ENCODE measurements at places on chromosomes 4 and X.

DNA sequence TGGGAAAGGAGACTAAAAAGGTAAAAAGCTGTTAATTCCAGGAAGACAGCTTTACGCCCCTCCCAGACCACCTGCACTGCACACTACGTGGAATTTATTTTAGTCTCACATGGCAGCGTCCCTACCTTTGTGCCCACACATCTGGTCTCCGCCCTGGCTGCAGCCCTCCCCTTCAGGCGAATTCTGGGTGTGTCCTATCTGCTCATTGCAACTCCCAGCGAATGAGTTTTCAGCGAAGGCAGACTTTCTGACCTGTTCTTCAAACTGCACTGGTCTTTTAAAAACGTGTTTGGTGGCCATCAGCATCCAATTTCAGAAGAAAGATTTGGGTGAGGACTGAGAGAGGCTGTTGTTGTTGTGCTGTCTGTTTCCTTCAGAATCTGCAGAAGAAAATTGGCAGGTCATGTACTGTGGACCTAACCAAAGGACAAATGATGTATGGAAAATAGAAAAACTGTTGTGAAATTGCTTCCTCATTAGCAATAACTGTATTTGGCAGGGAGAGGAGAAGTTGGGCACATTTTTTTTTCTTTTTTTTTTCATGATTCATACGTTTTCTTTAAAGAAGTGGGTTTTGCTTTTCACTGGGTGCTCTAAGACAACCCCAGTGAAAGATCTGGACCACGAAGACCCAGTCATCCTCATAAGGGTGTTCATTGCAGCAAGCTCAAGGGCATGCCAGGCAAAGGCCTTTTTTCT, 4.2 kb downstream of the TLR8 start:
- no peak for DNase-seq

DNA sequence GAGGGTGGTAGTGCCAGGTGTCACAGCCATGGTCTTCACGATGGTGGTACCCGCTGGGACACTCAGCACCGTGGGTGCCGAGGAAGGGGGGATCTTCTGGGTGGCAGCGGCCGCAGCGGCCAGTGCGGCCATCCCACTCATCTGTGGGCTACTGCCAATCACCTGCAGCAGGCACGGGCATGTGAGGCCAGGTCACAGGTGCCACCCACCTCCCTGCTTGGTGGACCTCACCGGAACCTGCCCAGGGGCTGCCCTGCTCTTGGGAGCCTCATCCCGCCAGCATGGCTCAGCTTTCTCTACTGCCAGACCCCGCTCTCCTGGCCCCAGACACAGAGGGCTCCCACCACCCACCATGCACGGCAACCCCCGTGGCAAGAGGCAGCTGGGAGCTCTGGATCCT, 13.0 kb downstream of the HCFC1 start:
- DNase-seq = no peak

DNA sequence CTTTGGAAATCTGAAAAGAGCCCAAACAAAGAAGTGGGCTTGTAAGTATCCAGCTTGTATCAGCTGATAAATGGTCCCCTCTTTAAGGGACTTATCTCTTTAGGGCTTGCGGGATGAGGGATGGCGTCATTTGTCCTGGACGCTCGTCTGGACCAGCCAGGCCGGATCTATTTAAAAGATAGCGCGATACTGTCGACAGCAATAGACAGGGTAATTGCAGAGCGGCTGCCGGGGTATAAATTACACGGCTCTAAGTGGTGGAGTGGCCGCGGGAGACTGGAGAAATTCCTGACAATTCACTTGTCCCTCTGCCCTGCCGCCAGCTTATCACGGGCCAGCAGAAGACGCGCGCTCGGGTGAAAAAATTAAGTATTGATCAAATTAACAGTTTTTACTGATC, 90.7 kb downstream of the FAM53A start:
- DNase-seq = no peak

- no peak for DNase-seq
Measured at GRCh38 chr4:110589297-110589696, 33.6 kb downstream of the PITX2 start.

DNA sequence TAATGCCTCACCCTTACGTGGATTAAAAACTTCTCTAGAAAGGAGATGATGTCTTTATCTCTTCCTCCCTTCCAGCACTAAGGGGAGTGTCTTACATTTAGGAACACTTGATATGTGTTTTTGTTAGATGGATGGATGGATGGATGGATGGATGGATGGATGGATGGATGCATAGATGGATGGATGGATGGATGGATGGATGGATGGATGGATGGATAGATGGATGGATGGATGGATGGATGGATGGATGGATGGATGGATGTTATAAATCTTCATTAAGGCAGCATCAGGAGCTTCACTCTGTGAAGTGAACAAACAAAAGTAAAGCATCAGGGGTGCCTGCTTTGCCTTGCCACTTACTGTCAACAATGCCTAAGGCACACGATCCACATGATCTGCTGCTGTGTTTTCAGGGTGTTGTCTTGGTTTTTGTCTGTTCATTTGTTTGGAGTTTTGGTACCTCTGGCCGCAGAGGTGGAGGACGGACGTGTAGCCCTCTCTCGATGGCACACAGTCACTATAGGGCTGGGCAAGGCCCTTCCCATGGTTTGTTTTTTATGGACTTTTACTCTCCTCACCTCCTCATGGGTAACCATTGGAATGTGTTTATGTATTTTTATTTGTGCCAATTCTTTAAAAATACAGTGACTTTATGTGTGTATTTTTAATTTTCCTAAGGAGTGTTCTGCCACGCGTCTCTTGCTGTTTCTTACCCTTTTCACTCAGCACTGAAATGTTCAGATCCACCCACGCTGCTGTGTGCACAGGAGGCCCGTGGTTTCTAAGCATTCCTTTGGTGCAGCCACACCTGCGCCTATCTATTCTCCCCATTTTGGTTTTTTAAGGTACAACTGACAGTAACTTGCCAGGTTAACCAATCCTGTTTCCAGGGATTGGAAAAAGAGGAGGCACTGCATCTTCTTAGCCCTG, 91.8 kb upstream of the ENPP6 start:
- DNase-seq = no peak

GRCh38 chr4:185394568-185395237, 1.0 kb downstream of the LRP2BP start:
- DNase-seq = no peak

DNA sequence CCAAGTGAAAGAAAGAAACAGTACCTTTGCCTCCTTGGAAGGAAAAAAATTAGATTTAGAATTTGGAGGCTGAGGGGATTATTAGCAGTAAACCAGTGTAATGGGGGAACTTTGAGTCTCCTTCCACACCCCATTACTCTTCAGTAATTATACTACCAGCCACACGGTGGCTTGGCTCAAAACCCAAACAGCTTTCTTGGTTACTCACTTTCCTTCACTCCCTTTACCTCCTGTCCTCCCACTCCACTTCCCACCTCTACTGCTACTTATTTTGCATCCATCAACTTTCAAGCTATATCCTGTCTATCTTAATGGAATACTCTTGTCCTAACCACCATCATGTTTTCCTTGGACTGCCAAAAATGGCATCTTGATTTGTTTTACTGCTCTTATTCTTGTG, 310.6 kb upstream of the AADAT start:
- DNase-seq = no peak

- DNase-seq = no peak
Measured at GRCh38 chrX:45992402-45993123, 552.7 kb downstream of the ZNF674 start.

DNA sequence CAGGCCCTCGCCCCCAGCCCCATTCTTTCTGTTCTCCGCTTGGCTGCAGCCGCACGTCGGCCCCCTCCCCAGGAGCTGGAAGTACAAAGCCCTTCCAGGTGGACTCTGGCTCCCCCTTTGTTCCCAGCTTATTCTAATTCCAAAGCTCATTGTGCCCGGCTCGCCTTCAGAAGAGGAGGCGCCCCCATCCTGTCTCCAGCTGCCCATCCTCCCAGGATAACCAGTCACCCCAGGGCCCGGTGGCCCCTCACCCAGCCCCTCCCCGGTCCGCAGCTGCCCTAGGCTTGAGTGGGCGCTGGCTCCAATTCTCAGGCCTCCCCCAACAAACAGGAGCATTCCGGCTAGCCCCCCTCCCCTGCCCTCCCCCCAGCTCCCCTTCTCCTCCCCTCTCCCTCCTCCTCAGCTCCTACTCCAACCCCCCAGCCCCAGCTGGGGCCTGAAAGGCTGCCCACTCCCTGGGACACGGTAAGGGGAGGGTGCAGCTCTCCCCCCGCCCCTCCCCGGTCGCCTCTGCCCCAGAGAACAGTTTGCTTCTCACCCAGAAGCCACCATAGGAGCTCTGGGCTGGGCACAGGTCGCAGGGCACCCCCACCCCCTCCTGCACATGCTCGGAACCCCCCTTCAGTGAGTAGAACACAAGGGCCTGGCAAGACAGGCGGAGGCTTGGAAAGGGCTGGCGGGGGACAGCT, 3.1 kb upstream of the SLC6A8 start:
- DNase-seq = no peak

DNA sequence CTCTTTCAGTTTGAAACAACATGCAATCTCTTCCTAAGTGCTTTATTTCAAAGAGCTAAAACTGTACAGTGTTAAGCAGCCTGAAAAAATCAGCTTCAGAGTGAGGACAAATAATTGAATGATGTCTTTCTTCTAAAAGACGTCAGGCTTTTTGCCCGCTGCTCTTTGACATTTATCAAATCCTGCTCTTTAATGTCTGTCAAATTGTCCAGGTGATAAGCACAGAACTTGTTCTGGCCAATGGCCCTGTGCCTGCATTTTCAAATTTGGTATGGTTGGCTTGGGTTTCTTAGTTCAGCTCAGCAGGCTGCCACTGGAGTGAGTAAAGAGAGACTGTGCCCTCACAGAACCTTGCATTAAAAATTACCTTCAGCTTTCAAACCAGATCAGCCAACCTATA, 712.9 kb upstream of the LCORL start:
- no peak for DNase-seq

DNA sequence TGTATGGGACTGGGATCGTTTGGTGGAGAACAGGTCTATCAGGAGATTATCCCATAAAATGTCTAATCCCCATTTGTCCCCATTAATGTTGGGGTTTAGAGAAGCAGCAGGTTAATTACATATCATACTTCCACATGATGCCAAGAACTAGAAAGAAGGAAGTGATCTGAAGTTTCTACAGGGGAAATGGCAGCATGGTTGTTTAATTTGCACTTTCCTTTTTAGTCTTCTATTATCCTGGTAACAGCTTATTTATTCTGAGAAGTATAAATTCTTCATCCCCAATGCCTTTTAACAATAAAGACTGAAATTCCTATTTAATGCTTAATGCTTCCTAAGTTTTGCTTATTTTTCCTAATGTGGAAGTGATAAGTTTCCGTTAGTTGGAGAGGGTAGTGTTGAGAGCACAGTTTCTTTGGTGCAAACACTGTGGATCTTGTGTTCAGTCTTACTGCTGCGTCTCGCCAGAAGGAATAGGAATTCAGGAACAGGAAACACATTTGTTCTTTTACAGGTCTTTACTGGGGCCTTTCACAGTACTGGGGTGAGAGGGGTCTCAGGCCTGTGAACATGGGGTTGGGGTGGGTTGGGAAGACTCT, 59.5 kb upstream of the TADA2B start:
- DNase-seq = no peak

GRCh38 chr4:2806390-2807355, 13.8 kb downstream of the SH3BP2 start:
- no peak for DNase-seq

- DNase-seq = no peak
Measured at GRCh38 chr4:174865418-174865985, 36.5 kb upstream of the GLRA3 start.

DNA sequence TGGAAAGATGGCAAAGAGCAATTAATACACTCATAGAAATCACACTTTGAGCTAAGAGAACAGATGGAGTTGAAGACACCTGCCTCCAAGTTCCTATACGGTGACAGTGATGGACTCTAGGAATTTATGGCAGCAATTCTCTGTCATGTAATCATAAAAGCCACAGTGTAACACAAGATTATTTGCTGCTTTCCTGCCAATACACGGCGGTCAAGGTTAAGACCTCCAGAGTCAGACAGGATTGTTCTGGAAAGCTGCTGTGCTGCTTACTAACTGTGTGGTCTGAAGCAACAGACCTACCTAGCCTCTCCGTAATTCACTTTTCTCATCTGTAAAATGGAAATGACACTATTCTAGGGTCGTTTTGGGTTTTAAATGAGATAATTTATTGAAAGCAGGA, 14.6 kb upstream of the KIT start:
- DNase-seq = no peak

DNA sequence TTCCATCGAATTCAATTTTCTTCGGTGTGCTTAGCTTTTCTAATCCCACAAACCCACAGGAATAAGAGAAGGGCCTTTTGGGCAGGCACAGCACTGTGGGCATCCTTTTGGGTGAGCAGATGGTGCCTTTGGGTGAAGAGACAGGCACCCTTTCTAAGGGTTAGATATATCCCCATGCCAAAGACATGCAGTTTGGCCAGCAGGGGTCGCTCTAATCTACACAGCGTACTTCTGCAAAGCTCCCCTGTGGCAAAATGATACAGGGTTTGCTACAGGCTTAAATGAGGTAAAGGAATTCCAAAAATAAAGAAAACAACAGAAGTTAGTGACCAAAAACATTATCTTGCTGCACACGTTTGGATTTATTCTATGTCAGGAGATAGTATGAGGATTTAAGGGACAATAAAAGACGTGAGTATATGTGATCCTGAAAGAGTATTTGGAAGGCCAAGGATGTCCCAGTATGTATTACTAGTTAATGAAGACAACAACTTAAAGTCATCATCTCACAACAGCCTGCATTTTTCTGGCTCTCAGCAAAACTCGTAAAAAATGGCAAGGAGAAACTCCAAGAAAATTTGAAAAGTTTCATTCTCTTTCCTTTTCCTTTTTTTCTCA, 49.5 kb downstream of the PHEX start:
- DNase-seq = no peak

Measured in hypothalamus (tissue), 51 donors.